Tibial artery (tissue), 4 donors: ENCODE measurements at places on chromosomes 11 and 22.

- no peak for DNase-seq
These were observed 79.5 kb upstream of the ZBED5 start for GRCh38 chr11:10937385-10937771.

DNA sequence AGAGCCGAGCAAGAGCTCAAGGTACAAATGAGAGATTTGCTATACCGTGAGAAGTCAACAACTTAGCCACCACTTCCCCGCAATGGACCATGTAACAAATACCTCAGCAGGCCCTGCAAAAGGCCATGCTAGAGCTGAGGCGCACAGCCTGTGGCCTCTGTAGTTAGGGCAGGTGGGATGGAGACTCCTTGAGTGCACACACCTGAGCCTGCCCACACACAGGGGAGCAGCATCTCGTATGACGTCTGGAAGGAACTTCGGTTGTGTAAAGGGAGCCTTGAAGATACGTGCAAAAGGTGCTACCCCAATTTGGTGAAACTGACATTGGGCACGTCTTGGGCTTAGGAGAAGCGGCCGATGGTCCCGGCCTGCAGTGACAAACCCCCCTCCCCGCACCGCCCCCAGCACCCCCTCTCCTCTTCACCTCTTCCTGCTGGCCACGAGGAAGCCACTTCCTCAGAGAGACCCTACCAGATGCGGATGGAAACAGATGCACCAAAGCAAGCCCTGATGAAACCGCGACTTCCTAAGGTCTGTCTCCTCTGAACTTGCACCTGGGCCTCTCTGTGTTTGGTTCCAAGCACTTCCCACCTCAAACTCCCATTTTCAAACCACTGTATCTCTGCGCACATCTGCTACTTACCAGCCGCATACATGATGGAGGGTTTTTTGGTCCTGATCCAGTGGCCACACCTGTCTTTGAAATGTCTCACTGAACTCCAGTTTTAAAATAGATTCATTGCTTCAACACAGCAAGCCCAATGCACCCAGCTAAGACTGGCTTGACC is 10.6 kb downstream of the CDPF1 start:
- DNase-seq, result no peak

DNA sequence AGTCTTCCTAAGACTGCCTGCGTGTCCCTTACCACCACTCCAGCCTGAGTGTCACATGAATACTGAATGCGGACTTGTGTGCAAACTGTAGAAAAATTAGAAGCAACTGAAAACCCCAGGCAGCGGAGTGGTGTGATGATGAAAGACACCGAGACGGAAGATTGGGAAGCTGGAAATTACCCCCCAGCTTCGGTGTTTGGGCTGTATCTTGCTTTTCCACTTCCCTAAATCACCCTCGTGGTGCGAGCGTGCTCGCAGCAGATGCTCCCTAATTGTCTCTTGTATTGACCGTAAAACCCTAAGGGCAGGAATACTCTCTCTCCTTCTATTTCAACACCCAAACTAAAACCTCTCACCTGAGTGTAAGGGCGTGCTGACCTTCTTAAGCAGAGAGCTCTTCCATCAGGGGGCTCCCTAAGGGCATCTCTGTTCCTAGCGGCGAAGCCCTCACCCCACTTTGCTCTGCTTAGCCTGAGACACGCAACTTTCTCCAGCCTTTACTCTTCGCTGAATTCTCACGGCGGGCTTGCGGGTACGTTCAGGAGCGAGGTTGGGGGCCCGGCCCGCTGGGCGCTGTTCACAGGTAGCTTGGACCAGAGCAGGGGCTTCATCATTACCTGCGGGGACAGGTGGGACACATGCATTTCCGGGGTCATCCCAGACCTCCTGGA is 62.4 kb downstream of the CRYBB2 start:
- no peak for DNase-seq

- no peak for DNase-seq
These were observed 1.4 kb downstream of the PCSK7 start for GRCh38 chr11:117230286-117230961.

GRCh38 chr11:76088511-76088910 is 117.8 kb downstream of the WNT11 start:
- DNase-seq, result no peak

DNA sequence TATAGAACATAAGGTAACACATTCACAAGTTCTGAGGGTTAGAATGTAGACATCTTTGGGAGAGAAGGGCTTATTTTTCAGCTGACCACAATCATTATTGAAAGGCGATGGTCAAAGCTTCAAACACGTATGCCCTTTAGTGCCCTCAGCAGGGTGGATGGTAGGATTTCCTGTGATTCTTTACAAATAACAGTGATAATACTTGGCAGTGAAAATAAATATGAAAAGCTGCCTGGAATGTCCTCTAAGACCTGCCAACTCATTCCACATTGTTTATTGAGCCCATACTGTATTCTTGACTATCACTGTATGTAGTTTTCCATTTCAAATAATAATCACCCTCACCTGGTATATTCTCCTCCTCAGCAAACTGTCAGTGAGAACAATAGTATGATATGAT is 13.7 kb upstream of the MPEG1 start:
- no peak for DNase-seq

- no peak for DNase-seq
These were observed 897 bp downstream of the MAP6 start for GRCh38 chr11:75667831-75668450.

- DNase-seq, result no peak
These were observed 25.8 kb downstream of the TNRC6B start for GRCh38 chr22:40203572-40203971.

DNA sequence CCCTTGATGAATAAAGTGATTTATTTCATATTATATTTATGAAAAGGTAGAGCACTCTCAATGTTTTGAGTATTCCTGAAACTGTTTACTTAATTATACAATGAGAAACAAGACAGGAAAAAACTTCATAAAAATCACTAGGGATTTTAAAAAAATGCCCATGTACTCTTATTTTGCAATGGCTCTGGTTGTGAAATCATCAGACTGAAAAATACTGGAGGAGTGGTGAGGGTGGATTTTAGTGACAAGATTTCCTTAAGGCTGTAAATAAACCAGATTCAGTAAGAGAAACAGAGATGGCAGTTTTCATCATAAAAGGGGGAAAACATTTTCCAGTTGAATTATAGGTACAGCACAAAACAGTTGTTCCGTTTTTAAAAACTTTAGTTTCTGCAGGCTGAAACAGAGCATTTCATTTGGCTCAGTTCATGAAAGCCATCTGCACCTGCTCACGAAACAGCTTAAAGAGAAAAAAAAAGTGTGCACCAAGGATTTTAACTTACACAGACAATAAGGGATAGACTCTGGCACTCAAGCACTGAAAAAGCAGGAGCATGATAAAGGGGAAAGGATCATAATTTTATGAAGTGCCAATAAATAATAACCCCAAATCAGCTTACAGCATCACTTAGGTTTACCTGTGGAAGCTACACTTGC is 100.7 kb downstream of the MAML2 start:
- DNase-seq, result no peak

DNA sequence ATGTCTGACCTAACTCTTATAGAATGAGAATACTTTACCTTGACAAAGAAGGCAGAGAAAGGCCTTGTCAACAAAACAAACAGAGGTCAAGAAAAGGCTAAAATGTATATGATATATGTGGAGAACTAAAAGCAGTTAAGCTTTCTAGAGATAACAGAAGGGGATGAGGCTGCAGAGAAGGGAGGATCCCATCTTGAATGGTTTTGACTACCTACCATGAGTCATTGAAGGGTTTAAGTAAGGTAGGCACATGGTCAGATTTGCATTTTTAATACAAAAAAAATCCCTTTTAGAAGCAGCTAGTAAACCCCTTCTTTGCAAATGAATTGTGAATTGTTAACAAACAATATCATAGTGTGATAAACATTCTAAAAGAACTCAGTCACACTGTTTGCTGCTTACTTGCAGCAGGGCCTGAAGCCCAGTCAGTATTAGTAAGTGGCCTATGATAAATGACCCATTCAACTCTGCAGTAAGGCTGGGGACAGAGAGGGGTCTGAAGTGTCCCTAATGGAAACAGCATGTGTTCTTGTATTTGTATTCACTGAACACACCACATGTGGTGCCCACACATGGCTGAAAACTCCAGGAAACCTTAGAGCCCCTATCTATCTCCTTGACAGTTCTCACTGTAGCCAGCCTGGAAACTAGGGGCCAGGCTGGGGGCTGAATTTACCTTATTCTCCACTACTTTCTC is 328.8 kb upstream of the PITPNB start:
- no peak for DNase-seq

DNA sequence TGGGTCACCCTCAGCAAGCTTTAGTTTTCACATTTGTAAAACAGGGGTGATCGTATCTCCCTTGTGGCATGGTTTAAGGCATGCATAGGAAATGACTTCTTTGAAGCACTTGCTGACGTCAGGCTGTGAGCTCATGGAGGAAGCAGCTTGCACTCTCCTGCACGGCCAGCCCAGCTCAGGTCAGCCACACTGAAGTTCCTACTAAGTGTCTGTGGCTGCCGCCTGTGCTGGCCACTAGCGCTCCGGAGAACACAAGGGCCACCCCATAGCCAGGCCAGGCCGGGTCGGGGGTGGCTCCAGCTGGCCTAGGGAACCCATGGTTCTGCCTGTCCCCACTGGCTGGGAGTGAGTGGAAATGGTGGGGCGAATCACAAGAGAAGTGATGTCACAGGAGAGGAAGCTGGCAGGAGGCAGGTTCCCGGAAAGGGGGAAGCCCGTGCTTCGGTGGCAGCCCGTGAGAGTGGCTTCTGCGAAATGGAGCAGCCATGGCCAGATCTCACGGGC is 28.2 kb downstream of the KCTD17 start:
- no peak for DNase-seq

GRCh38 chr22:39220450-39220849 is 24.3 kb downstream of the PDGFB start:
- DNase-seq, result no peak

GRCh38 chr11:61751384-61751783 is 1.1 kb upstream of the MYRF start:
- no peak for DNase-seq

GRCh38 chr11:363948-364761 is 5.1 kb upstream of the B4GALNT4 start:
- peak; percentile 65 for DNase-seq

DNA sequence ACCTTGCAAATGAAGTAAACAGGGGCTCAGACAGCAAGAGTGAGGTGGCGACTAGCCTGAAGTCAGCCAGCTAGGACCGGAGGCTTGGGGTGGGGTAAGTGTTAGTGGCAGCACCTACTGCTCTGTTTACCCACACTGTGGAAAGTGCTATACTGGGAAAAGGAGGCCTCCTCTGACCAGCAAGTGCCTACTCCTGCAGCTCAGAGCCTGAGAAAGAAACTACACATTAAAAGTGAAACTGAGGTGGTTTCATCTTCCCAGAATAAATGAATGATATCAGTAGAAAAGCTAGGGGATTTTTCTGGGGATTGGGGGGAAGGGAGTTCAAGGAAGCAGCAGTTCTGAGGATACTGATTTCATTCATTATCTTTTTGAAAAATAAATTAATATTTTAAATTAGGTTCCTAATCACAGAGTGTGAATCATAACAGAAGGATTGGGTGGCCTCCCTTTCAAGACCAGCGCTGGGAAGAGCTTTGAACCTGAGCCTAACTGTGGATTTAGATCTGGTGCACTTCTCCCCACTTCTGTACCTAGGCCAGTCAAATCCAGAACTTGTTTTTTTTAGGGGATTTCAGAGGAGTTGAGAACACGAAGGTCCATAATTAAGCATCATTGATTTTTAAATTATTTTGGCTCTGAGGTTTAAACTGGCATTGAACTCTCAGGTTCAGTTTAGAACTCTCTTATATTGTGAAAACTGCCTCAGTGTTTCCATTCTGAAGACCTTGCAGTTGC is 48.1 kb upstream of the GRAMD1B start:
- DNase-seq, result no peak

DNA sequence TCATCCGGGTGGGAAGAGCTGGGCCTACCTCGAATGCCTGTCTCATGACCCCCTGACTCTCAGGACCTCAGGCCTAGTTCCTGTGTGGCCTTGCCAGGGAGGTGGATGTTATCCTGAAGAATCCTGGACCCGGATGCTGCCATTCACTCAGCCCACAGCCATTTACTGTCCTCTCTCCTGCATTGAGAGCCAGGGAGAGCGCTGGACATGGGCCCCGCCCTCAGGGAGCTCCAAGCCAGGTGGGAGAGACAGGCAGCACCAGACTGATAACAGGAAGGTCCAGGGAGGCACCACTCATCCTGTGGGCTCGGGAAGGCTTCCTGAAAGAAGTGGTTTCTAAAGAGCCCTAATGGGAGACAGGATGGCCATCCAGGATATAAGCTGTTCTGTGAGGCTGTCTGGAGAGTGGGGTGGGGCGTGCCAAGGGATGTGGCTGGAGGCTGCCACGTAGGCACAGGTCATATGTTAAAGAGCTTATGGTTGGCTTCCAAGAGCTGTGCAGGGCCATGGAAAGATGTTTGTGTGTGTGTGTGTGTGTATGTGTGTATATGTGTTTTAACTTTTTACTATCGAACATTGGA is 8.6 kb downstream of the SERPINH1 start:
- no peak for DNase-seq

GRCh38 chr11:130592056-130592455 is 143.6 kb downstream of the ADAMTS15 start:
- no peak for DNase-seq

DNA sequence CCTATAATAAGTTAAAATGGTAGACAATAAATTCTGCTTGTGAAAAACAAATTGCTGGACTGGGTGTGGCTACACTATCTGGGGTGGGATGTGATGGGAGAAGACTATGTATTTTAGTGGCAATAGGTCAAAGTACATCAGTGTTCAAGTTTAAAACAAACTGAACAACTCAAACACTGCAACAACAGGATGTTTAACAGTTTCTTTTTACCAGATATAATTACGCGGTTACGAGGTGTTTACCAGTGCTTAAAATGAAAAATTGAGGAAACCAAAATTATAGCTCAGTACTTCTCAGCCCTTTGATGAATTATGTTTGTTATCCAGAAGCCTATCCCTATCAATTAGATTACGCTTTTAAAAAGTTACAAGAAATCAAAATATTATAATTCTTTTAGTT is 3.2 kb downstream of the PRDM10 start:
- no peak for DNase-seq

GRCh38 chr11:119515771-119516400 is 92.9 kb upstream of the THY1 start:
- no peak for DNase-seq

DNA sequence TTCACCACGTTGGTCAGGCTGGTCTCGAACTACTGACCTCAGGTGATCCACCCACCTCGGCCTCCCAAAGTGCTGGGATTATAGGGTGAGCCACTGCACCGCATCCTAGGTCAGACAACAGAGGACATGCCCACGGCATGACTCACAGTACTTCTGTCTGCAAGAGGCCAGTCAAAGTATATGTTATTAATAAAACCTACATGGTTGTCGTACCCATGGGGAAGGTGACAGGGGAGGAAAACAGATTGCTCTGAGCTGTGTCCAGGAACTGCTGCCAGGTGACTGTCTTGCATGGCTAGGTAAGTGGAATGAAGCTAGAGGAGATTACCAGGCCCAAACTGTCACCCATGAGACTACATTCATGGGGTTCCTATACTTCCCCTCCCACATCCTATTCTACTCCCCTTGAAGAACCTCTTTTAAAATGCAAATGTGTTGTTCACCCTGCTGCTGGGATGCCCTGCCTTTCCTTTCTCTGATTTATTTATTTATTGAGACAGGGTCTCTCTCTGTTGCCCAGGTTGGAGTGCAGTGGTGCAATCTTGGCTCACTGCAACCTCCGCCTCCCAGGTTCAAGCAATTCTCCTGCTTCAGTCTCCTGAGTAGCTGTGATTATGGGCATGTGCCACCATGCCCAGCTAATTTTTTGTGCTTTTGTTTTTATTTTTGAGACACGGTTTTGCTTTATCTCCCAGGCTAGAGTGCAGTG is 2.0 kb upstream of the NLRX1 start:
- DNase-seq, result no peak
